Umbilical cord (tissue), 2 donors: ENCODE measurements at places on chromosomes 12 and 14. TPM values are rescaled to one million over a fixed set of nuclear protein-coding genes. Genes with fewer than 3 reads are reported as not detected.

GRCh38 chr12:65634626-65635331 lies 189.5 kb upstream of the HMGA2 start:
- no peak for DNase-seq

DNA sequence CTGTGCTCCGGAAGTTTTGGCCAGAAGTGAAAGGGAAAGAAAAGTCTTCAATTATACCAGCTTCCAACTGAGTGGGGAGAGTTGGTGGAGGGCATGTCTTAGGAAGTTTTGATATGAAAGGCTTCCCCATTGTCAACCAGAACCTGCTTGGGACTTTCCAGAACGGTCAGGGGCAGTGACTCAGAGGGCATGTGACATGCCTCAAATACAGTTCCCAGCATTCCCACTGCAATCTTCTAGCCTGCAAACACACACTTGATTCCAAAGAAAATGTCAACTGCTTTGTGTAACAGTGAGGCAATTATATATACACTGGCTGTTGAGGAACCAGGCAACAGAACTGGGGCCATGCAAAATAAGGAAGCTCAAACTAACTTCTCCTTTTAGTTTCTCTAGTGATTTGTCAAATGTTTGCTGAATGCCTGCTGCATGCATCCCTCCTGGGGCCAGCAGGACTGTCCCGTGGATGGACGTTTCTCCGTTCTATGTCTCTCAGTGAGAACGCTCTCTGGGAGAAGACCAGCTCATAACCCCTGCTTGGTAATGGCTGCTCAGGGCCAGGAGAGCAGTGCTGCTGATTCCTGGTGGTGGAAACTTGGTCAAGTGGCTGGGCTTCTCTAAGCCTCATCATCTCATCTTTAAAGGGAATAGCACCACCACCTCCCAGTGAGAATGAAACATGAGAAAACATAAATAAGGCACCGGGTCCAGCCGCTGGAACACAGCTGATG lies 18.3 kb downstream of the SLC25A47 start:
- peak; percentile 18 for DNase-seq

DNA sequence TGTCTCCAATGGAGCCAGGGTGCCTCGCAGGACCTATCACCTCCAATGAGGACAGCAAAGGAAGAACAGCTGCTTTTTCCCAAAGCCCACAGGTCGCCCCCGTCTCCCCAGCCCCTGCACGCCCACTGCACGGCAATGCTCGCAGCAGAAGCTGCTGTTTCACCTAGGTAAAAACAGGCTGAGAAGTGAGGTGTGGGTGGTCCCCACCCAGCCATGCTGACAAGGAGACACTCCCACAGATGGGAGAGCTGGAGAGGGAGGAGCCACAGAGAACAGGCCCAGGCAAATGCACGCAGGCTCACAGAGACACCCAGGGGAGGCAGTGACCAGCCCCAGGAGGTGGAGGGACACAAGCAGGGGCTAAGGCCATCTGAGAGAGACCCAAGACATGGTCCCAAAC lies 10.4 kb downstream of the CFAP73 start:
- DNase-seq: no peak

GRCh38 chr14:36515896-36516718 lies 3.9 kb downstream of the NKX2-1 start:
- DNase-seq: no peak

DNA sequence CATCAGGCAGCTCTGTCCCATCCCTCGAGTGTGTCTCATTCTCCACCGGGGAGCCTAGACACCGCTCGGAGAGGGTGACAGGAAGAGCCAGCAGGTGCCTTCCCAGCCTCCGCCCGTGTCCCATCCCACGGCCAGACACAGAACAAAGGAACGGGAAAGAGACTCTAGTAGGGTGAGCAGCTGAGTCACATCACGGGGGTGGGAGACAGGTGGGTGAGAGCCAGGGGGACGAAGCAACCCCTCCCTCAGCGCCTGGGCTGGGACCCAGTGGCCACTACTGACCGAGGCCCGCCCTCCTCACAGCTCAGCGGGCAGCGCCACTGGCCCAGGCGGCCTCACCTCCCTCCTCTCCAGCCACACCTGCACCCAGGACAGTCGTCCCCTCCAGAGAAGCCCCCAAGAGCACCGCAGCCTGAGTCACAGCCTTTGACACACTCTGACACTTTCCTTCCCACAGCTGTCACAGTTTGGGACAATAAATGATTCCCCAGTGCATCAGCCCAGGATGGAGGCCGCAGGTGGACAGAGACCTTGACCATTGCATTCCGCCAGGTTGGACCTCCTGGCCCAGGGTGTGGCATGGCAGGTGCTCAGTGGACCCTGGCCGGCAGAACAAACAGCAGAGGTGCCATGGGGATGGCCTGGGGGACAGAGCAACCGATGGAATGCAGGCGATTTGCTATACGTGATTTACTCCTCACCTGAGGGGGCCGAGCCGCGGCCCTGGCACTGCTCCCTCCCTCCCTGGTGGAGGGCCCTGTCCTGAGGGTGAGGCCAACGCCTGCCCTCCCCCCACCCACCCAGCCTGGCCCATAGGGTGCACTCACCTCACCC lies 45.4 kb upstream of the GALNT9 start:
- no peak for DNase-seq

DNA sequence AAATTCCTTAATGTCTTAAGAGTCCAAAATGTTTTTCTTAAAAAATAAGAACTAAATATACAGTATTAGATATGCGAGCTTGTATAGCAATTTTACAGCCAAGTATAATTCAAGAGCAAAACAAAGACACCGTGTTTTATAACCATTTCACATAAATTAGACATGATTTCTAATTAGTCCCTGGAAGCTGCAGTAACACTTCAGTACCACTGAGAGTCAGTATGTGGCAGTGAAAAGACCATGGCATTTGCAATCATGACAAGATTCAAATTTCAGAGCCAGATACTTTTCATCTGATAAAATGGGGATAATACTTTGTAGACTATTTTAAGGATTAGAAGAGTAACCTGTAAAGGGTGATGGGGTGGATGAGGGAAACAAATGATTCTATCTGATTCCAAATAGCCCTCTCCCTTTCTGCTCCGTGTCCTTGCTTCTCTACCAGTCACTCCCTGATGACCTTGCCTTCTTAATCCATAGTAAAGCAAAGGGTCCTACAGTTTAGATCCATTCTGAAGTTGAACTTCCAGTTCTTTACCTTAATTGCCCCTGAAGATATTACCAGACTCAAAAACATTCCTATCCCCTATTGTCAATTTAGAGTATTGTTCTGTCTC lies 145.4 kb upstream of the ABCD2 start:
- DNase-seq: peak; percentile 31

GRCh38 chr14:99891266-99891665 lies 98.1 kb downstream of the EML1 start:
- no peak for DNase-seq

PROX2 gene
- 0.72 TPM for total RNA-seq

RNASE7 gene
- 4.1 TPM for total RNA-seq
